ENCODE measurements at places on chromosomes 12 and 14.

DNA sequence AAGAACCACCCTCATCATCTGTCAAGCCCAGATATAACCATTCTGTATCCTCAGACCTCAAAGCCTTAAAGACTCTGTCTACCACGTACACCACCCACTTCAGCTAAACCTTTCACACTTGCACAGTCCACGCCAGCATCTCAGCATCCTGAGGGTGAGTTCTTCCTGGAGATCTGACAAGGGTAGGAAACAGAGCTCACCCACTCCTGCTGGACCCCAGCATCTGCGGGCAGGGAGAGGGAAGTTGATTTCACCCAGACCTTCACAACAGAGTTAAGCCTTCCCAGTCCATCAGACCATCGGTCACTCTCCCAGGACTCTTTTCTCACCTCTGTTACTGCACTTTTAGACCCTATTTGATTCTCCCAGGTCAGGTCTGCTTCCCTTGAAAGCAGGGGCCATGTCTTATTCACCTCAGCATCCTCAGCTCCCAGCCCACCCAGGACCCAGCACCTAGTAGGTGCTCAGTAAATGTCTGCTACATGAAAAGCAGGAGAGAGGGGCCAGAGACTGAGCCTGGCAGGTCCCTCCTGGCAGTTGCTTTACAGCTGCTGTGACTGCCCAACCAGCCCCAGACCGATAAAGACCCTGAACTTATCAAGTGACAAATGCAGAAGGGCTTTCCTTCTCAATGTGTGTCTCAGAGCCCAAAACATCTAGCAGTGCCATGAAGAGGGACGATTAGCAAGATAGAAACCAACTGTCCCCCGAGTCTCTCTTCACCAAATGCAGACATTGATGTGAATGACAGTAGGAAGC is 34.1 kb downstream of the ANO2 start:
- DNase-seq: no peak

GRCh38 chr12:97260786-97261185 is 201.8 kb upstream of the RMST start:
- no peak for DNase-seq

GRCh38 chr12:15268309-15268708 is 47.1 kb upstream of the RERG start:
- DNase-seq: no peak

GRCh38 chr12:14418451-14418890 is 53.0 kb downstream of the ATF7IP start:
- DNase-seq: no peak

GRCh38 chr12:29282031-29282816 is 98.7 kb downstream of the ERGIC2 start:
- no peak for DNase-seq

DNA sequence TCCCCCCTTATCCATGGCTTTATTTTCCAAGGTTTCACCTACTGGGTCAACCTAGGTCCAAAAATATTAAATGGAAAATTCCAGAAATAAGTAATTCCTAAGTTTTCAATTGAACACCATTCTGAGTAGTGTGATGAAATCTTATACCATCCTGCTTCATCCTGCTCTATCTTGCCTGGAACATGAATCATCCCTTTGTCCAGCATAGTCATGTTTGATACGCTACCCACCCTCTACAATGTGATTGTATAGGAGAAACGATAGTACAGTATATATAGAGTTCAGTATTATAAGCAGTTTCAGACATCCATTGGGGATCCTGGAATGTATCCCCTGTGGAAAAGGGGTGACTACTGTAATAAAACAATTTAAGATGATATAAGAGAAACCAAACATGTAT is 62.2 kb downstream of the IFNG start:
- DNase-seq: no peak

GRCh38 chr12:77213319-77213718 is 147.9 kb upstream of the E2F7 start:
- DNase-seq: no peak

DNA sequence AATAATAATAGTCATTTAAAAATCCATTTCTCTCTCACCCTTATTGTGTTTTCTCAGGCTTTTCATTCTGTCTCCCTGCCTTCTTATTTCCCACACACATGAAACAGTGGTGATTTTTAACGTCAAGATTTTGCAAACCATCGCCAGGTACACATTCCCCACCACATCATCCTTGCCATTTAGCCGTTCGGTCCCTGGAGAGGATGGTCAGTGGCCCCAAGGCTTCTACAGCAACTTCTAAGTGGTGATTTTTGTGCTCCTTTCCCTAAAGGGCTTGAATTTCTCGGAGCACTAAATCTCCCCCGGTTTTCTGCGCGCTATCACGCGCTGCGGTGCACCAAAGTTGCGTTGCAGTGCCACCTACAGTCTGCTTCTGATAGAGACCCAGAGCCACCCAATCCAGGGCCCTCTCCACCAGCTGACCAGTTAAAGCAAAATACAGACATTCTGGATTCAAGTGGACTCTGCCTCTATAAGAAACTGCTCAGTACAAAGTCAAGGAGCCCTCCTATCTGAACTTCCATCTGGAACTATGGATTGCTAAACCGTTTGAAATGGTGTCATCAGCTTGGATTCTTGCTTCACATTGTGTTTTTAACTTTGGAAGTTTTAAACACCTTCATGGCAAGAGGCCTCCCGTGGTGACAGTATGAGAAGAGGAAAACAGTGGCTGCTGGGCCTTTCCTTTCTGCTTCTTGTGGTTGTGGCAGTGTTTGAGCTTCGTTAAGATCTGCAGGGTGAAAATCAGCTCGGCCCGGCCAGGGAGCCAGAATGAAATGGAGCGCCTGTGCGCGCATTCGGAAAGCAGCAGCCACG is 234.0 kb downstream of the SPTSSA start:
- DNase-seq: peak; percentile 60

DNA sequence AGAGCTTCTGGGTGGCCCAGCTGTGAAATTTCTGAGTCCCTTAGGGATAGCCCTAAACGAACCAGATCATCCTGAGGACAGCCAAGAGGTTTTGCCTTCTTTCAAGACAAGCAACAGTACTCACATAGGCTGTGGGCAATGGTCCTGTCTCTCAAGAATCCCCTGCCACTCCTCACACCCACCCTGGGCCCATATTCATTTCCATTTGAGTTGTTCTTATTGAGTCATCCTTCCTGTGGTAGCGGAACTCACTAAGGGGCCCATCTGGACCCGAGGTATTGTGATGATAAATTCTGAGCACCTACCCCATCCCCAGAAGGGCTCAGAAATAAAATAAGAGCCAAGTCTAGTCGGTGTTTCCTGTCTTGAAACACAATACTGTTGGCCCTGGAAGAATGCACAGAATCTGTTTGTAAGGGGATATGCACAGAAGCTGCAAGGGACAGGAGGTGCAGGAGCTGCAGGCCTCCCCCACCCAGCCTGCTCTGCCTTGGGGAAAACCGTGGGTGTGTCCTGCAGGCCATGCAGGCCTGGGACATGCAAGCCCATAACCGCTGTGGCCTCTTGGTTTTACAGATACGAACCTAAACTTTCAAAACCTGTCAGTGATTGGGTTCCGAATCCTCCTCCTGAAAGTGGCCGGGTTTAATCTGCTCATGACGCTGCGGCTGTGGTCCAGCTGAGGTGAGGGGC is 38.9 kb downstream of the DAD1 start:
- DNase-seq: no peak

DNA sequence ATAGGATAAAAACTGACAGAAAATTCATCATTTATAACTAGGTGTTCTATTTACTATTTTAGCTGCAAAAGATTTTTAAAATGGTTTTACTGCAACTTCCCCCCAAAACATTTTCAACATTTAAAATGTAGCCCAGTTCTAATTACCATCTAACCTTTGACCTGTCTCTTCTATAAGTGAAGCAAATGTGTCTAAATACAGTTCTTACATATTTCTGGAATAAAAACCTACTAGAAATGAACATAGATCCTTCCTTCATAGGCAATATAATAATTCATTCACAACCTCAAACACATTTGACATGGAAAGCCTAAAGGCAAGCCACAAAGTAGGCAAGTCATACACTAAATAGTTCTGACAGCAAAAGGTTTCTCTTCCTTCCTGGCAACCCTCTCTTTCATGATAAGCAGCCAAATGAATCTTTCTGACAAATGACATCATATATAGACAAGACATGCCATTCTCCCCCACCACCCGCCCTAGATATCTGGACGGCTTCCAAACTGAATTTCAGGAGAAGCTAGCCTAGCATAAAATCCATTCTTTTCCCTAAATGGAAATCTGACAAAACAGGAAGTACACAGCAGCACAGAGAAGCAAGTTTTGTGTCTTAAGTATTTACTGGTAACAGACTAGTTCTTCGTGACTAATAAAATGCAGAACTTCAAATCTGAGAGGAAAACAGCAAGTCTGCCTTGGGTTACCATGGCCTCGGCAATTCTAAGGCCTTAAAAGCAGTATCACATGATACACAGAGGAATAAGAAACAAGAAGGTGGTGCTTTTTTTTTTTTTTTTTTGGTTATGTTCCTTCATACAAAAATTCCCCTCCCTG is 17.2 kb upstream of the ARID4A start:
- peak; percentile 46 for DNase-seq
